Neuronal stem cell (in vitro differentiated cells): ENCODE measurements at places on chromosomes 2 and 18.

DNA sequence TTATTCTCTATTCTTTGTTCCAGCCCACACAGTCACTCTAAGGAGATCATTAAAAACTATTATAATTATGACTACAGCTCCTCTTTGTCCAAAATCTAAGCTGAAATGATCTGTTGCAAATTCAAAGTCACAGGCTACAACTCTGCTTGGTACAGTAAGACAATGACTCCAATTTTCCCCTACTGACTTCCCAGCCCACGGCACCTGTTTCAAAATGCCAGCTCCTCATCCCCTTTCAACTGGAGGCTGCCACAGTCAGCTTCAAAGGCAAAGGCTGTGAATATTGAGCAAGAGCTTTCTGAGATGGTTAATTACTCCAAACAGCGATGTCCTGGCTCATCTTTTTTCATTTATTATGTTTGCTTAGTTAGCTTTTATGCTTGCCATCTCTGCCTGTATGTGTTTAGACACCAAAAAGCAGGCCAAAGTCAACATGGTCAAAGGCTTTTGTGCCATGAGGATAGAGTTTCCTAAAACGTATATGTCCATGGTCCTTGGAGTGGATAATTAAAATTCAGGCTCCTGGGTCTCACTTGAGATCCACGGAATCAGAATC, 141.1 kb downstream of the DOCK10 start:
- no peak for DNase-seq

DNA sequence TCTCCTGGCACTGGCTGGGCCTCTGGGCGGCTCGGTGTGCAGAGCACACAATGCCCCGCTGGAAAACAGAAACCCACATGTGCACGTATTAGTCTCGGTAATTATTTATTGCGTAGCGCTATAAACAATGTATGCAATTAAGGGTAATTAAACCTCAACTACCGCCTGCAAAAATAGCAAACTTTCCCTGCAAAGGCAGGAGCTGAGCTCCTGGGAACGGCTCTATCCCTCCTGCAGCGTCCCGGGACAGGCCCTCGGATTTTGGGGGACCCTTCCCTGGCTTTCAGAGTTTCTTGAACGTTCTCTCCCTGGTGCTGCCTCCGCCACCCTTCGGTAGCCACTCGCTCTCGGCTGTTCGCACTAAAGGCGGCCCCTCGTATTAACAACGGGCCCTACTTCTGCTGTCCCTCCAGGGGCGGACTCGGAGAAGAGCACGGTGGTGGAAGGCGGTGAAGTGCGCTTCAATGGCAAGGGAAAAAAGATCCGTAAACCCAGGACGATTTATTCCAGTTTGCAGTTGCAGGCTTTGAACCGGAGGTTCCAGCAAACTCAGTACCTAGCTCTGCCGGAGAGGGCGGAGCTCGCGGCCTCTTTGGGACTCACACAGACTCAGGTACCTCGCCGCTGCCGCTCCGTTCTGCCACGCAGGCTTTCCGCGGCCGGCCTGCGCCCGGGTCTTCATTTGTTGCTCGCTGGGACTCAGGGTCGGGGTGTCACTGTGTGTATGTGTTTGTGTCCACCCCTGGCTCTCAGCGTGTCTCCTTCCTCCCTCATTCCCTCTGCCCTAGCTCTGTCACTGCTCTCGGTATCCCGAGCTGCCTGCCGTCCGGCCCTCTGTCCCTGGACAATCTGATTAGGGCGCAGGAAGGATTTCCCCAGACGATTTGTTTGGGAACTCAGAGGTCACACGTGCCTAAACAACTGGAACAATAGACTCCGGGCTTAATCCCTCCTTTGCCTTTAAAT, 1.2 kb downstream of the DLX1 start:
- DNase-seq: peak; percentile 89

- peak; percentile 97 for DNase-seq
Observed at GRCh38 chr18:21111346-21112139, at the start of gene ROCK1. Gene ROCK1, minus strand, starts transcription at chr18:21111813. Its CDS starts 903 bp downstream, at chr18:21110910.

- no peak for DNase-seq
Observed at GRCh38 chr18:51523671-51524070, 326.2 kb upstream of the MEX3C start.

DNA sequence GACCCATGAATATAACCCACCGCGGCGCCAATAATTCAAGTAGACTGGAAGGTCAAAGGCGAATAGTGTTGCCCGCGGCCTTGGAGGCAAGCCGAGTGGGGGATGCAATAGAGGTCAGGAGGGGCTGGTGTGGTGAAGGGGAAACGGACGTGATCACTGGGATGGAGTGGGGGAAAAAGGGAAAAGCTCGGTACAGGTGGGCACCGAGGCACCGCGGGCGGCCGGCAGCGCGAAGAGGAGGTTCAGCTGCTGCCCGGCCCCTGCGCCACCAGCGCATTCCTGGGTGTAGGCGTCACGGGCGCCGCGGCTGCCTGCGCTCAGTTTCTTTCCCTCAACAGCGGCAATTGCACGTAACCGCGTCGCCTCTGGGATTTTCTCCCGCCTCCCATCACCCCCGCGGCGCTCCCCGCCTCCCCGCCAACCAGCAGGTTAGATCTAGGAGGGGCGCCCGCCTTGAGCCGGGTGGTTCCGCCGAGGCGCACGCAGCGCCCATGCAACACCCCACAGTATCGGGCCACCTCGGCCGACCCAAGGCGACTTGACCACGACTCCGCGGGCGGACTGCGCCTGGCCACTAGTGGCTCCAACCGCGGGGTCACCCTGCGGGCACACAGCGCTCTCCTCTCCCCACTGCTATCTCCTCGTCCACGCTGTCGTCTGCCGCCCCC, 1.5 kb downstream of the RND3 start:
- peak; percentile 48 for DNase-seq

DNA sequence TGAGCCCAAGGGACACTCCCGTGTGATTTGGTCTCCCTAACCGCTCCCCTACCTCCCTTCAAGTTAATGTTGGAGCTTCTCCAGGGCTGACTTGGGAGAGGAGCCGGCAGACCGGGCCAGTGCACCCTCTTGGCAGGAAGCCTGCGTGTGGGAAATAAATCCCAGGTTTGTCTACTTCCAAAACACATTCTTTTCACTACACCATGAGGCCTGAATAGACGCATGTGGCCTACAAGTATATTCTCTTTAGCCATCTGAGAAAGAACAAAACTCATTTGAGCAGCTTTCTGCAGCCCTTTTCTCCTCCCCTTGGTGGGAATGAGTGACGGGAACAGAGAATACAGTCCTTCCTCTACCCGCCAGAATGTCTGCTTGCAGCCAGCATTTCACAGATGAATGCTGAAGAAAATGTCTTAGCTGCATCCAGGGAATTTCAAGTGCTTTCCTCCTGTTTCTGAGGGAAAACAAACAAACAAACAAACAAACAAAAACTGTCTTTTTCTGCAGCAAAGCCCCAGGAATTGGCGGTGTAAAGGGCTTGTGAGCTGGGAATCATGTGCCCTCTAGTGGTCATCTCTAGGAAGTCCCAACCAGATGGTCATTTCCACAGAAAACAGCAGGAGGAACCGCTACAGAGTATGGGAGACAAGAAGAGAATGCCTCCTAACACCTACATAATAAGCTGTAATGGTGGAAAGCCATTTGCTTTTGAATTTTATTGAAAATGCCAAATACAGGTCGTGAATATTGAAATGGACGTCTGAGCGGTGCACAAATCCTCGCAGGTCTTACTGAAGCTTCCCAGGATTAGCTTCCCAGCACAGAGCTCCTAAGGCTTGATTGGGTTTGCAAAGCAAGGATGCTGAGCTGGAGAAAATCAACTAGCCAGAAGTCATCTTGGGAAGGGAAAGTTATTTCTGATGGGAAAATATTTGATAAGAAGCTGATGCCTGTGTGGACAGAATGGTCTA, 41.2 kb upstream of the DAPL1 start:
- peak; percentile 67 for DNase-seq

DNA sequence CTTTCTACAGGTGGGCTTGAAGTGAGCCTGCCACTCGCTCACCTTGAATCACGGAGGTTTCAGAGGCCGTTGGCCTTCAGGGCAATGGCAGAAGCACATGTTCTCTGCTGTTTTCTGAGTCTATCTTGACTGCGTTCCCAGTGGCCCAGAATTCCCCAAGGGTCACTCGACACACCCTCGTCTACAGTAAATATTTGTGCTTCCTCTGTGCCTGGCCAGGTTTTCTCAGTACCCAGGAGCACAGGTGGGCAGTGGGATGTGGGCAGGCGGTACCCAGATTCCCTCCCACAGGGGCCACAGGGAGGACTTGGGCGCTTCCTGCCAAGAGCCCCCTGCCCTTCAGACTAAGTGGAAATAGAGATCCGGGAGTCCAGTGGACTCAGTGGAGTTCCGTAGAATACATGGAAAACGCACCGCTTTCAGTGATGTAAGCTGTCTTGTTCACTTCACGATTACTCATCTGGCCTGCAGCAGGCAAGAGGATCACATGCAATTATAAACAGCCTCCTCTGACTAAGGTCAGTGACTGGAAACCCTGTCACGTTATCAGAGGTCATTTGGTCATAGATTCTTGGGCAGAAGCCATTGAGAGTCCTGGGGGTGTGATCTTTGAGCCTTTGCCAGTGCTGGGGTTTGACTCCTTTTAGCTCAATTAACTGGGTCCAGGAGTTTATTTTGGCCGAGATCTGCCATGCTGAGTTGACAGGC, 179.8 kb downstream of the NEDD4L start:
- no peak for DNase-seq

DNA sequence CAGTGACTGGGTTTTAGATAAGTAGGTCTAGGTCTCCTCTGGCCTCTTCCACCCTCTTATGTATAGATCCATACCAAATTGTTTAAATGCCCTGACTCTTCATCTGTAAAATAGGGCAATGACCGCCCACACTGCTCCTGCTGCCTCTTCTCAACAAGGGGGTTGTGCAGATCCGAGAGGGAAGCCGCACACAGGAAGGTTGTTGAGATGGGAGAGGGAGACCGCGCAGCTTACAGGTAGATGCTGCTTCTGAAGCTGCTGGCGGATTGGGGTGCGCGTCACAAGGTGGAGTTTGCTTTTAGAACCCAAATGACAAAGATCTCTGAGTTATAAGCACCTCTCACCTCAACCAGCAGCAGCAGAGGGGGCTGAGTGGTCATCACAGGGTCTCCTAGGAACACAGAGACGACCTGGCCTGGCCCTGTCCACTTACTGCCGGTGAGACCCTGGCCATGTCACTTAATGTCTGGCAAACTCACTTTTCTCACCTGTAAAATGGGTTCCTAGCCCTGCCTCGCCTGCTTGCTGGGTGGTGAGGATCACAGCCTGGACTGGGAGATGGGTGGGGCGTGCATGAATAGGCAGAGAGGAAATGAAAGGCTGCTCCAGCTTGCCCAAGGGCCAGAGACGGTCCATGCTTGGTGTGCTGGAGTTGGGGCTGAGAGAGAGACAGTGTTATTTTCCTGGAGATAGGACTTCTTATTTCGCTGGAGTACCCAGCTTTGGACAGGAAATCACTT, 251.3 kb downstream of the EIPR1 start:
- no peak for DNase-seq

DNA sequence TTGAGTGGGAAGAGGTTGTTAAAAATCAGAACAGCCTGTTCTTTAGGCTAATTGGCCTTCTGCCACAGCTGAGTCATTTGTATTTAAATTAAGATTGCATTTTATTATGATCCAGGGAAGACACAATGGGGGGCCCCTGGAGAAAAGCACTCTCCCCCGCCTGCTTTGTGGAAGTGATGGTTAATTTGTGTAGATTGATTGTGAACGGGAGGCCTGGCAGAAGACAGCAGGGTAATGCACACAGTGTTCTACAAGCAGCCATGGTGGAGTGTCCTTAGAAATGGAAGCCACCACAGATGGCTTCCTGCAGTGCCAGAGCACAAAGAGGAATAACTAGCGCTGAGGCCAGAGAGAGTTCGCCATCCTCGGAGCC, 19.6 kb downstream of the RAMP1 start:
- DNase-seq: no peak

- DNase-seq: no peak
Observed at GRCh38 chr2:238706163-238706562, 141.7 kb upstream of the TWIST2 start.

GRCh38 chr2:206000776-206001175, 85.2 kb downstream of the INO80D start:
- no peak for DNase-seq

DNA sequence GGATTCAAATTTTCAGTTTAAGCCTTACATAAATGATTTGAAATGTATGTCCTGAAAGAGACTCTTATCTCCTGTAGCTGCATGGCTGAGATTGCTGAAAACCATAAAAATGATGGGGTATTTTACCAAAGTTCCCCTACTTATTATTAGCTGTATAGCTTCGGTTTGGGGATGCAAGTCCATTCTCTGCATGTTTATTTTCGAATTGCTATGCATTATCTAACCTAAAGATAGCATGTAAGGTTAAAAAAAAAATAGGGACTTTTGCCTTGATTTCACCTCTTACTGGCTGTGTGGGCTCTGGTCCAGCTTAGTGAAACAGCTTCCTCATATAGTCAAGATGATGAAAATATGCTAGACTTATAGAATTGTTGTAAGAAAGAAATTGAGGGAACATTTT, 14.0 kb upstream of the ACOXL start:
- no peak for DNase-seq

GRCh38 chr2:68732036-68732932, 2.3 kb upstream of the ARHGAP25 start:
- DNase-seq: no peak

DNA sequence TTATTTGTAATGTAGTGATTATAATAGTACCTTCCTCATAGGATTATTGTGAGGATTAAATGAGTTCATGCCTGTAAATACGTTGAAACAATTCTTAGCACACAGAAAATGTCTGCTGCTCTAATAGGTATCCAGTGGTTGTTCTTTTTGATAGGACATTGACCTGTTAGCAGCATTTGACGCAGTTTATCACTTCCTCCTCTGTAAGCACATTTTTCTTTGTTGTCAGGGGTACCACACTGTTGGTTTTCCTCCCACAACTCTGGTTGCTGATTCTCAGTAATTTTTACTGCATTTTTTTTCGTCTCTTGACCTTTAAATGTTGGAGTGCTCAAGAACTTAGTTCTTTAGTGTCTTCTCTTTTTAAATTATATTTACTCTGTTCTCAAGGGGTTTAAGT, 15.4 kb downstream of the PPM1B start:
- no peak for DNase-seq

- no peak for DNase-seq
Observed at GRCh38 chr2:195515551-195515950, 141.5 kb upstream of the SLC39A10 start.

GRCh38 chr2:219368690-219369191, 19.0 kb downstream of the DNPEP start:
- no peak for DNase-seq

GRCh38 chr18:55185391-55185790, 226.1 kb upstream of the CCDC68 start:
- no peak for DNase-seq

GRCh38 chr2:27729198-27729597, 42.3 kb upstream of the MRPL33 start:
- no peak for DNase-seq

GRCh38 chr2:220046507-220046906, 419.1 kb downstream of the SLC4A3 start:
- DNase-seq: no peak

GRCh38 chr18:31329787-31330438, 12.0 kb downstream of the DSG1 start:
- DNase-seq: no peak

GRCh38 chr2:72183016-72183415, 35.4 kb upstream of the CYP26B1 start:
- no peak for DNase-seq

- no peak for DNase-seq
Observed at GRCh38 chr18:48866028-48866733, 84.6 kb downstream of the SMAD7 start.

- DNase-seq: no peak
Observed at GRCh38 chr2:188475945-188476344, 184.3 kb downstream of the GULP1 start.
